ENCODE measurements at places on chromosomes 3 and 15. TPM values are rescaled to one million over a fixed set of nuclear protein-coding genes. Genes with fewer than 3 reads are reported as not detected.
A peak's percentile ranks its signal among the peaks of the same experiment; 100 is the strongest.

DNA sequence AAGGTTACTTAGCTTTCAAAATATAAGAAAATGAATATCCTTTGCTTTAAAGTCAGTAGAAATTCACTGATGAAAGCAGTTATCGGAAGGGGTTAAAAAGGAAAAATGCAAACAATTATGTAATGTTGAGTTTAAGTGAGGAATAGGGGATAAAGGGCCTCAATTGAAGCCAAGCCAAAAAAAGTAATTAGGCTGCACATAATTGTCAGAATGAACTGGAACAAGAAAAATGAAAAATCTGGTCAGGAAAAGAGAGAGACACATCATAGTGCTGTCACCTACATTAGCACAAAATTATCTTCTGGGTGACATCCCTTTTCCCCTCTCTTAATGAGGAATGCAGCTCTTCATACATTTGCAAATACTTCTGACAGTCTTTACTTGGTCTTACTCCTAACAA, 48.8 kb upstream of the PIK3R4 start:
- no peak overlapping the region for H3K4me3 ChIP-seq
- H3K36me3 ChIP-seq: no peaks in the 10 kb centered on the region
- H3K27me3 ChIP-seq: no peaks in the 10 kb centered on the region
- H3K4me1 ChIP-seq: no peaks in the 10 kb centered on the region

IL16 gene
- 4.9 TPM for total RNA-seq

- H3K36me3 ChIP-seq: no peaks in the 10 kb centered on the region
- peaks cover 94% of the 10 kb centered on the region for H3K4me1 ChIP-seq
- peak overlapping the region; percentile 98 for H3K27ac ChIP-seq
- no peaks in the 10 kb centered on the region for H3K27me3 ChIP-seq
- H3K4me3 ChIP-seq: no peak overlapping the region
- peak; percentile 93 for DNase-seq
Observed at GRCh38 chr3:46947981-46948791, 28.4 kb downstream of the CCDC12 start.

GLCE gene
- total RNA-seq: 6.6 TPM

- H3K27me3 ChIP-seq: no peaks in the 10 kb centered on the region
- H3K4me1 ChIP-seq: peaks cover 21% of the 10 kb centered on the region
- no peak for DNase-seq
- H3K27ac ChIP-seq: no peak overlapping the region
- H3K36me3 ChIP-seq: no peaks in the 10 kb centered on the region
- H3K4me3 ChIP-seq: no peak overlapping the region
Observed at GRCh38 chr15:63232405-63232804, 43.0 kb downstream of the RAB8B start.

DNA sequence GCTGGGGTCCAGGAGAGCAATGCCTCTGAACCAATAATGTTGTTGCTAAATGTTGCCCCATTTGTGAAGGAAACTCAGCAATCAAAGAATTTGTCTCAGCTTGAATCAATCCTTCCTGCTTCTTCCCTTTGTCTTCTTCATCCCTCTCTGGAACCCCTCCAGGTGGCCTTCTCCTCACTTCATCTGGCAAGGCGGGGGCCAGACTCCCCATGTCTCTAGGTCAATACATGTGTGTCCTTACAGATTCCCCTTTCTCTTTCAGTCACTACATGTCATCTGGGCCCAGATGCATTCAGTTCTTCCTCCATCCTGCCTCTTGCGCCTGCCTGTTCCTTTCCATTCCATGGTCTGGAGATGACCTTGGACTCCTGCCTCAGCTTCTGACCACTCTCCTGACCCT, 8.0 kb upstream of the LTF start:
- DNase-seq: no peak
- H3K4me1 ChIP-seq: peaks cover 16% of the 10 kb centered on the region
- H3K36me3 ChIP-seq: no peaks in the 10 kb centered on the region
- H3K4me3 ChIP-seq: no peak overlapping the region
- H3K27me3 ChIP-seq: no peaks in the 10 kb centered on the region
- H3K27ac ChIP-seq: no peak overlapping the region

DNA sequence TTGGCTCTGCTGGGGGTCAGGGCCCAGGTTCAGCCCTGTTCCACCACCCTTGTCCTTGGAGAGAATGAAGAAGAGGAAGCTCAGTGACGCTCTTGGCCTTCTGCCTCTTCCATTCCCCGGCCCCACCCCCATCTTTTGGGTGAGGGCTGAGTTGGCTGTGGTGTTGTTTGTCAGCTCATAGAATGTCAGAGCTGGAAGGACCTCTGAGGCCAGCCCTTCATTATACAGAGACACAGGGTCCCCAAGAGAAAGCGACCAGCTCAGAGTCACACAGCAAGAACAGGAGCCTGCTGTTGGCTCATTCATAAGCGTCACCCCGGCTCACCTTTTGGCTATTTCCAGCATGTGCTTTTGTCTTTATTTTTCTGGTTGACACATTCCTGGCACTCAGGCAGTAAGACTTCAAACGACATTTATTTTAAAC, 68.2 kb downstream of the AAGAB start:
- H3K4me3 ChIP-seq: no peak overlapping the region
- H3K4me1 ChIP-seq: peaks cover 21% of the 10 kb centered on the region
- no peak for DNase-seq
- H3K36me3 ChIP-seq: peaks cover 5% of the 10 kb centered on the region
- H3K27ac ChIP-seq: no peak overlapping the region
- no peaks in the 10 kb centered on the region for H3K27me3 ChIP-seq

DNA sequence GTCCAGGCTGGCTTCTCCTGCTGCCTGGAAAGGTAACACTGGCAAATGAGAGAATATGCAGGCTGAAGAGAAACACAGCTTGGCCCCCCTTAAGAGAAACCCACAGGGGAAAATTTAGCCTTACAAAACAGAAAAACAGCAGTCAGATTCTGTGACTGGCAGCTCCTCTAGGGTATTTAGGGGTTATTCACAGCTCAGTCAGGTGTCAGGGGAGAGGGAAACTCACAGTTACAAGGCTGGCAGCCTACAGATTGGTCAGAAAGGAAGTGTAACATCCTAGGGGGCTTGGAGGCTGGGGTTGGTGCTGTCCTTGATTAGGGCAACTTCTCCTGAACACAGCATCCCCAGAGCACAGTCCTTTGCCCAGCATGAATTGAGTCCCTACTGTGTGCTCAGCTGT, 81.4 kb downstream of the SEMA5B start:
- no peak for DNase-seq
- H3K4me1 ChIP-seq: peaks cover 4% of the 10 kb centered on the region
- no peaks in the 10 kb centered on the region for H3K36me3 ChIP-seq
- H3K4me3 ChIP-seq: no peak overlapping the region
- H3K27ac ChIP-seq: no peak overlapping the region

DNA sequence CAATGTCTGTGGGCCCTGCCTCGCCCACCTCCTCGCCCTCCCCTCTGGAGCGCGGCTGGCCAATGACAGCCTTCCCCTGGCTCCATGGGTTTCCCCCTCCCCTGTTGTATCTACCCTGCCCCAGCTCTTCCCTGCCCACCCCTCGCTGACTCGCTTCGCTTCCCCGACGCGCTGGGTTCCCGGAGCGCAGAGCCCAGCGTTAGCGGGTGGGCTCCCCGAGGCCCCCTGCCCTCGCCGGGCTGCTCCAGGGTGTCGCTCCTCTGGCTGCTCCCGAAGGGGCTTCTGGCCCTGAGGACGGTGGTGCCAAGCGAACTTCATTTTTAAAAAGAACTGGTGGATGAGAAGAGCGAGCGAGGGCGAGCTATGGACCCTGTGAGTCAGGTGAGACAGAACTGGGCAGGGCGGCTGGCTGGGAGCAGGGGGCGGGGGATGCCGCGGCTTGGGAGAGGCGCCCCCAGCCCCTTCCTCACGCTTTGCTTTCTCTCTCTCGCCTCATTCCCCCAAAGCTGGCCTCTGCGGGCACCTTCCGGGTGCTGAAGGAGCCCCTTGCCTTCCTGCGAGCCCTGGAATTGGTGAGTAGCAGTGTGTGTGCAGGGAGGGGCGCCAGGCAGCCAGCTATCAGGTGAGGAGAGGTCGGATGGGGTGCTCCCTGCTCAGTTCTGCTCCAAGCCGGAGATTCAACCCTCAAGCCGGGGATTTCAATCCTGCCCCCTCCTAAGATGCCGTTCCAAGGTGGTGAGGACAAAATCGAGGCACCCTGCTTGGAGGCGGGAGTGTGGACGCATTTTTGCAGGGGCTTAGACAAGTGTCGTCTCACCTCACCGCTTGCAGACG, at the start of gene SYNPR:
SYNPR (plus strand) TSS at position 138 of the 834 bp plus-strand sequence.
- DNase-seq: no peak
- H3K36me3 ChIP-seq: no peaks in the 10 kb centered on the region
- no peak within 1 kb of the TSS for H3K27ac ChIP-seq
- no peak within 1 kb of the TSS for H3K4me3 ChIP-seq
- H3K4me1 ChIP-seq: peaks cover 20% of the 10 kb centered on the region
- H3K27me3 ChIP-seq: no peaks in the 10 kb centered on the region

- no peak for DNase-seq
- H3K4me3 ChIP-seq: no peak overlapping the region
- no peaks in the 10 kb centered on the region for H3K36me3 ChIP-seq
- H3K27me3 ChIP-seq: no peaks in the 10 kb centered on the region
- no peaks in the 10 kb centered on the region for H3K4me1 ChIP-seq
Observed at GRCh38 chr15:27271258-27271657, 300.3 kb downstream of the GABRG3 start.

- no peaks in the 10 kb centered on the region for H3K27me3 ChIP-seq
- no peaks in the 10 kb centered on the region for H3K4me1 ChIP-seq
- H3K27ac ChIP-seq: no peak overlapping the region
- H3K36me3 ChIP-seq: peaks cover 2% of the 10 kb centered on the region
Observed at GRCh38 chr3:186080849-186081438, 27.9 kb downstream of the ETV5 start.
